HFF-Myc (cell line): ENCODE measurements at places on chromosomes 3 and 15.

- no peak for DNase-seq
Observed at GRCh38 chr3:14424711-14425580, 22.5 kb downstream of the SLC6A6 start.

DNA sequence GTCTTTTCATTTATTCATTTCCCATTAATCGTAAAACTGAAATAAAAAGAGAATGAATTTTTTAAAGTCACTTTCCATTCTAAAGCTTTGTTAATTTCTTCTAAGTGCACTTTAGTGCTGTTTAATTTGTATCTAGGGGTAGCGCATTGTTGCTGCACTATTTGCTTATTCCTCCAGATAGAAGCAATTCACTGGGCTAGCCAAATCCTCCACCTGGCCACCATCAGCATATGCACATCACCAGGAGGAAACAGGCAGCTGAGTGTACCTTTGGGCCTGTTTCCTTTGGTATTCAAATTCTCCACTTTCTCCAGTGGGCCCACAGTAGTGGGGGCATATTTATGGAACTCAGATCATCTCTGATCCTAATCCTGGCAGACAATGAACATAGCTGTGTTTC is 29.8 kb upstream of the CPB1 start:
- no peak for DNase-seq

DNA sequence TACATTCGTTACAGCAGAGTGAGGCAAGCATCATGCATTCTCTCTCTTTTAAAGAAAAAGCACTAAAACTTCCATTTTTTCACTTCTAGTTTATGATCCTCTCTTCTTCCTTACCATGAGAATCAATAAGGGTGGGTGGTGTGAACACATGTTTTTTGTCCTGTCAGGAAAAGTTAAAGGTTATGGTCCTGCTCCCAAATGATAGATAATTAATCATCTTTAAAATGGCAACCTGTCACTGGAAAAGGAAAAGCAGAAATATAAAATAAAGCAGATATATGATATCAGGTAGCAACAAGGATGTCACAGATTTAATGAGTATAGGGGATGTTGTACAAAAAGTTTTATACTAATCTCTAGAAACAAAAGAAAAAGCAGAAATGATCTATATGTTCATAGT is 56.4 kb upstream of the PHLDB2 start:
- no peak for DNase-seq

GRCh38 chr3:69405067-69405466 is 19.2 kb upstream of the FRMD4B start:
- DNase-seq, result no peak

GRCh38 chr15:52636459-52636858 is 42.7 kb downstream of the ATOSA start:
- no peak for DNase-seq

GRCh38 chr3:64490180-64490724 is 197.5 kb downstream of the ADAMTS9 start:
- no peak for DNase-seq

- no peak for DNase-seq
Observed at GRCh38 chr3:64331605-64332004, 106.3 kb upstream of the PRICKLE2 start.
